ENCODE measurements at places on chromosomes 11 and 22. TPM values are rescaled to one million over a fixed set of nuclear protein-coding genes. Genes with fewer than 3 reads are reported as not detected.

DNA sequence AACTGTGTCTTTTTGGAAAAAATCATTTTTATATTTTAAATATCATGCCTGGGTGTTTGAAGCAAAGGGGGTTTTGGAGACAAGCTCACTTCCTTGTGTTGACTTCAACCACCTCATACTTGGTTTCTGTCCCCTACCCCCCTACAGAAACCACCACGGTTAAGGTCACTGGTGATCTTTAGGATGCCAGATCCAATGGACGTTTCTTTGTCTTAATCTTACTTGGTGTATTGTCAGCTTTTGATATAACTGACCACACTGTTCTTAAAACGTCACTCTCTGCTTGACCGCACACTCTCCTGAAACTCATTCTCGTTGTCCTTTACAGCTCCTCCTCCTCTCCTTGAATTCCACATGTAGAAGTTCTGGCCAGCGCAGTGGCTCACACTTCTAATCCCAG is 34.8 kb upstream of the SWAP70 start:
- DNase-seq, result no peak

- no peak for DNase-seq
Measured at GRCh38 chr22:25670070-25670461, 71.9 kb upstream of the MYO18B start.

DNA sequence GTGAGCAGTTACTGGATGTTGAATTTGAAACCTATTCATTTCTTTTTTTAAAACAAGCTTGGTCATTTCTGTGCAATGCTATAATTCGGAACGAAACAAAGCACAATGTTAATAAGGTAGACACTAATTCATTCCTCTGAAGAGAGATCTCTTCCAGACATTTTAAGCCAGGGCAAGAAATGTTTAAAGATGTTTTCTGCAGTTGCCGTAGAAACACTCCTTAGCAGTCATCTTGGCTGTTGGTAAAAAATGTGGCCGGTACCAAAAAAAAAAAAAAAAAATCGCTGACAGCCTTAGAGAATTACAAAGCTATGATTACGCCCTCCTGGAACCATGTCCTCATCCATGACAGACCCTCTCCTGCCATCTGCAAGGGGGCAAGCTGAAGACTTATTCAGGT is 66.4 kb upstream of the TTC12 start:
- no peak for DNase-seq

DNA sequence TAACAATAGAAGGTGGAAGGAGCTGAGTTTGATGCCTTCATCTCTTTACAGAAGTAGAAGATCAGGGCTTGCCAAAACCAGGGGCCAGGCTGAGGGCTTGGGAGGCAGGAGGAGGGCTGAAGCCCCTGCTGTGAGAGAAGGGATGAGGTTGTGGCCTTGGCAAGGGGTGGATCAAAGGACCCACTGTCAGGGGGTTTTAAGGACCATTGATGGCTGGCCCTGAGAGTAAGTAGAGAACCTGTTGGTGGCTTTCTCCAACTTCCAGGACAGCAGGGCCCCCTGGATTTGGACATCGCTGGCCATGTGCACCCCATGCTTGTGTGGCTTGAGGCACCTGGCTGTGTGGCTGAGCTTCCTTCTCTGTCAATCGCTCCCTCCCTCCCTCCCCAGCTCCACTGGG is 927.7 kb downstream of the TBC1D22A start:
- DNase-seq, result no peak

DNA sequence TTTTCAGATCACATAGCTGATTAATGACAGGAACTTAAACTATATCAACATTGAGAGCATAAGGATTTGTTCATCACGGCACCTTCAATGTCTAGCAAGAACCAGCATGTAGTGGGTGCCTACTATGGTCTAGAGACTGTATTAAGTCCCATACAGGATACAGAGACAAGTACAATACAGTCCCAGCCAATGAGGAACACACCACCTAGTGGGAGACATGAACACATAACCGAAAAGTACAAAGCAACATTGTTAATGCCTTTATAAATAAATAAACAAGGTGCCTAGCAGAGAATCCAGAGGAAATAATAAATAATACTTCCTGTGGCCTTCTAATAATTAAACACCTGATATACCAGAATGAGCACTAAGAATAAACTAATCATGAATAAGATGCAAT is 87.7 kb upstream of the OPCML start:
- no peak for DNase-seq

GRCh38 chr22:35552196-35552842 is 11.7 kb downstream of the RASD2 start:
- DNase-seq, result peak; percentile 66

- no peak for DNase-seq
Measured at GRCh38 chr11:67356864-67357561, 3.7 kb upstream of the POLD4 start.

GRCh38 chr11:13940907-13941256 is 21.6 kb upstream of the SPON1 start:
- DNase-seq, result no peak

DNA sequence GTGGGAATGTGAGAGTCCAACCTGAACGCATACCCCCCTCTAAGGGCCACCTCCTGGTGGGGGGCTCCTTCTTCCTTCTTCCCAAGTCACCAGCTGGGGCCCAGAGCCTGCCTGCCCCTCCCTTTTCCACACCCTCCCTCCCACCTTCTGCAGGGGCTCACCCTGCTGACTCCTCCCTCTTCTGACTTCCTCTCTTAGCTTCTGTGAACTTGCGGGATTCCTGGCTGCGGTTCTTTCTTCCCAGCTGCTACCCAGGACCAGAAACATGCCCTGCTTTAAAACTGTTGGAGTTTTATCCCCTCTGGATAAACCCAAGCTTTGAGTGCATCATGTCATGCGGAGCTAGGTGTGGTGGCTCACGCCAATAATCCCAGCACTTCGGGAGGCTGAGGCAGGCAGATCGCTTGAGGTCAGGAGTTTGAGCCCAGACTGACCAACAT is 10.2 kb downstream of the LRRC74B start:
- DNase-seq, result peak; percentile 32

DNA sequence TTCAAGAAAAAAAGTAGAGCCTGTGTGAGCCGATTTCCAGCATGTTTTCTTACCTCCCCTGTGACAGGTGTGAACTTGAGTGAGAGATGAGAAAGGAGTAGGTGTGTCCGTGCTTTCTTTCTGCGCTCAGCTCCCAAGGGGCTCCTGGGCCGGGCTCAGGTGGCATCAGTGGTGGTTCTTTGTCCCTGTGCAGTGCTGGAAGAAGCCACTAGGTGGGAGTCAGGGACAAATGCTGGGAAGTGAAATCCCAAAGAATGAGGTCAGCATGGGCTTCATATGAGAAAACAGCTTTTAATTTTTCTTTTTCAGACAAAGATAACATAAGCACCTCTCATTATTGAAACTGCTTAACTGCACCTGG is 57.8 kb downstream of the PPFIBP2 start:
- DNase-seq, result no peak

- DNase-seq, result peak; percentile 65
Measured at GRCh38 chr11:8006349-8006977, 19.3 kb downstream of the EIF3F start.

DNA sequence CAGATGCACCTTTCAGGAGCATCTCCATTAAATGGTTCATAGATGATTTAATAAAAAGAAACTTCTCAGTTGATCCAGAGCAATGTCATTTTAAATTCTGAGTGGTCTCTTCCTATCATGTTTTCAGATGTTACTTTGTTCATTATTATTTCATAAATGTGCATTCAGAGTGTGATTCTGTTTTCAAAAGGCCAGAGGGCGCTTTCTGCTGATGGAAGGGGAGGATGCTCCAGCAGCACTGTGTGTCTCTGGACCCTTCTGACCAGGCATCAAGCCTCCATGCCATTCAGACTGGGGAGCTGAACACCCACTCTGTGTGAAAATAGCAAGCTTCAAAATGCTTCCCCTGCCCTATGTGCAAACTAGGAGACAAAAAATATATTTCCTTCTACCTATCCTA is 23.9 kb upstream of the CRTAM start:
- DNase-seq, result peak; percentile 37

DNA sequence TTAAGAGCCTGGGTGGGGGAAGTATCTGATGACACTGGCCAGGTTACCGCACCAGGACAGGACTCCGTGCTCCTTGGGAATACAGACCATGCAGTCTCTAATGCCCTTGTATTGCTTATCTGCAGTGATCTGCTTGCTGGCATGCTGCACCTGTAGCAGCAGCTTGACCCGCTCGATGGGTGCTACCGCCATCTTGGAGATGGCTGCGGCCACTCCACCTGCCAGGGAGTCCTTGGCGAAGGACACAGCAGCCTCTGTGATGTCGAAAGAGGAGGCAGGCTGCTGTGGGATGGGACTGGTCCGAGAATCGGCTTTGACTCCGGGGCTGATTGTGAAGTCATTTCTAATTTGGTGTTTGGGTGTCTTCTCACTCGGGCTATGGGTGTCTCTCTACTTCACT is 3.1 kb downstream of the WBP2NL start:
- DNase-seq, result no peak

DNA sequence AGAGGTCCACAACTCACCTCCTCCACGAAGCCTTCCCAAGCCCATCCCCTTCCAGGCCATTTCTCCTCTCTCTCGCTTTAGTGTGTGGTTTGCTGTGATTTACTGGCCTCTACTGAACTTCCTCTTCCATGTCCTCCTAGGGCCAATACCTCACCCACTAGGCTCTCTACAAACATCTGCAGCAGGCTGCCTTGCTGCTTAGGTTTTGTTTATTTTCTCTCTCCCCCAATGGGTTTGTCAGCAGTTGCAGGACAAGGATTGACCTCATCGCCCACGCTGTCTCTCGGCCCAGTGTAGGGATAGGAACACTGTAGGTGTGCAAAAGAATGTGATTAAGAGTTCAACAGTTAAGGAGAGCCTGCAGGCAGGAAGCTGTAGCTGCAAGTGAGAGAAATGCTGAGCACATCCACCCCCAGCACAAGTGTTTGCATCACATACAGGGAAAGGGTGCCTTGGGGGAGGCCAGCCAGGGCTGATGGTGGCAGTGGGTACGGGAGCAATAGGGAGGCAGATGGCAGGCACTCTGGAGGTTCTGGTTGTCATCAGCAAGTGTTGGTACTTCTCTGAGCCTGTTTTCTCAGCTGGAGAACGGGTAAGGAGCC is 1.4 kb downstream of the PC start:
- peak; percentile 25 for DNase-seq

- no peak for DNase-seq
Measured at GRCh38 chr11:79434283-79434682, 6.5 kb downstream of the TENM4 start.

GRCh38 chr11:120704256-120704750 is 192.8 kb downstream of the GRIK4 start:
- no peak for DNase-seq

- no peak for DNase-seq
Measured at GRCh38 chr11:96160732-96161306, 182.2 kb downstream of the MAML2 start.

DNA sequence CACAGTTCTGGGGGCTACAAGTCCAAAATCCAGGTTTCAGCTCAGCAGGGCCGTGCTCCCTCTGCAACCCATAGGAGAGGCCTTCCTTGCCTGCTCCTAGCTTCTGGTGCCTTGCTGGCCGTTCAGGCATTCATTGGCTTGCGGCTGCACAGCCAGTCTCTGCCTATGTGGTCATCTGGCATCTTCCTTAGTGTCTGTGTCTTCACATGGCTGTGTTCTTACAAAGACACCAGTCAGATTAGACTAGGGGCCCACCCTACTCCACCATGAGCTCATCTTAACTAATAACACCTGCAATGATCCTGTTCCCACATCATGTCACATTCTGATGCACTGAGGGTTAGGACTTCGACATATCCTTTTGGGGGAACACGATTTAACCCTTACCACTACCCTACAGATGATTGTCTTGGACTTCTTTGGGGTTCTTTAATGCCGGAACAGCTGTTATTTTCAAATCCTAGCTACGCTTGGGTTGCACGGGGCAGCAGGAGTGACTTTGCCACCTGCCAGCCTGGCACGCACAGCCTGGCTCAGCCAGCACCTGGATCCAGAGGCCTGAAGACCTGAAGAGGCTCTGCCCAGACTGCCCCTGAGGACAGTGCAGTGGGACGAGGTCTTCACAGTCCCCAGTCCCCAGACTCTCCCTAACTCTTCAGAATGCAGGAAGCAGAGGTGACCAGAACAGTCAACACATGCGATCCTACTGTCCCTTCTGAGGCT is 7.7 kb upstream of the NEAT1 start:
- no peak for DNase-seq

DNA sequence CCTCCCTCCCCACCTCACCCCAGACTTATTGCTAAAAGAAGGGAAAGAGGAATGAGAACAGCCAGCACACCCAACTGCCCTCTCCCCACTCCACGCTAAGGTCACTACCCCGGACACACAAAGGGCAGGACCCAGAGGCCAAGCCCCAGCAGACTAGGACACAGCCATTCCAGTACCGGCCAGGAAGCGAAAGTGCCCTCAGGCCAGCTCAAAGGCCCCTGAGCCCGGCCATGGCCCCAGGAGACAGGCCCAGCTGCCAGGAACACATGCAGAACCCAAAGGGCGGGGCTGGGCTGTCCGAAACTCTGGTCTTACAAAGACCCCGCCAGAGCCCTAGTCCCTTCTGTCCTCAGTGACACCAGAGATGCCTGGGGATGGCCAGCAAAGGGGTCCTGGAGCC is 5.5 kb downstream of the RCOR2 start:
- DNase-seq, result no peak

- peak; percentile 35 for DNase-seq
Measured at GRCh38 chr11:127843483-127844396, 743.6 kb downstream of the ETS1 start.

- DNase-seq, result no peak
Measured at GRCh38 chr11:66294626-66295620, 3.2 kb downstream of the TMEM151A start.

- no peak for DNase-seq
Measured at GRCh38 chr11:93984196-93984567, 37.0 kb upstream of the HEPHL1 start.

- no peak for DNase-seq
Measured at GRCh38 chr11:68524681-68525080, 64.1 kb downstream of the PPP6R3 start.

- DNase-seq, result no peak
Measured at GRCh38 chr11:23861615-23862014, 635.2 kb upstream of the LUZP2 start.

- DNase-seq, result no peak
Measured at GRCh38 chr11:95042906-95043305, 6.3 kb upstream of the KDM4F start.

GRCh38 chr22:42080287-42080686 is 787 bp downstream of the SMDT1 start:
- peak; percentile 17 for DNase-seq

The MRGPRX2 gene
- total RNA-seq, result not detected

The TSGA10IP gene
- total RNA-seq, result not detected

The LYVE1 gene
- total RNA-seq, result not detected

The C11orf42 gene
- not detected for total RNA-seq

The HPX gene
- total RNA-seq, result 1.6 TPM

The SLC43A3 gene
- 93.7 TPM for total RNA-seq

The FOSL1 gene
- total RNA-seq, result 24.5 TPM

The TTC36 gene
- 1.1 TPM for total RNA-seq

The MS4A12 gene
- total RNA-seq, result not detected

The SPON1 gene
- 10.0 TPM for total RNA-seq

The OR52E8 gene
- total RNA-seq, result not detected

The FADS1 gene
- total RNA-seq, result 61.1 TPM

The ASCC2 gene
- total RNA-seq, result 34.5 TPM

The SCN3B gene
- under 0.01 TPM for total RNA-seq

The OR51E1 gene
- not detected for total RNA-seq

The TYR gene
- total RNA-seq, result not detected

The SMTNL1 gene
- total RNA-seq, result not detected

Data from hematopoietic multipotent progenitor cell (in vitro differentiated cells).